ENCODE measurements at places on chromosomes 11 and 22.

- no peak for DNase-seq
Measured at GRCh38 chr11:75845324-75845723, 30.3 kb downstream of the UVRAG start.

- DNase-seq: no peak
Measured at GRCh38 chr11:126704096-126704495, 296.5 kb downstream of the KIRREL3 start.

DNA sequence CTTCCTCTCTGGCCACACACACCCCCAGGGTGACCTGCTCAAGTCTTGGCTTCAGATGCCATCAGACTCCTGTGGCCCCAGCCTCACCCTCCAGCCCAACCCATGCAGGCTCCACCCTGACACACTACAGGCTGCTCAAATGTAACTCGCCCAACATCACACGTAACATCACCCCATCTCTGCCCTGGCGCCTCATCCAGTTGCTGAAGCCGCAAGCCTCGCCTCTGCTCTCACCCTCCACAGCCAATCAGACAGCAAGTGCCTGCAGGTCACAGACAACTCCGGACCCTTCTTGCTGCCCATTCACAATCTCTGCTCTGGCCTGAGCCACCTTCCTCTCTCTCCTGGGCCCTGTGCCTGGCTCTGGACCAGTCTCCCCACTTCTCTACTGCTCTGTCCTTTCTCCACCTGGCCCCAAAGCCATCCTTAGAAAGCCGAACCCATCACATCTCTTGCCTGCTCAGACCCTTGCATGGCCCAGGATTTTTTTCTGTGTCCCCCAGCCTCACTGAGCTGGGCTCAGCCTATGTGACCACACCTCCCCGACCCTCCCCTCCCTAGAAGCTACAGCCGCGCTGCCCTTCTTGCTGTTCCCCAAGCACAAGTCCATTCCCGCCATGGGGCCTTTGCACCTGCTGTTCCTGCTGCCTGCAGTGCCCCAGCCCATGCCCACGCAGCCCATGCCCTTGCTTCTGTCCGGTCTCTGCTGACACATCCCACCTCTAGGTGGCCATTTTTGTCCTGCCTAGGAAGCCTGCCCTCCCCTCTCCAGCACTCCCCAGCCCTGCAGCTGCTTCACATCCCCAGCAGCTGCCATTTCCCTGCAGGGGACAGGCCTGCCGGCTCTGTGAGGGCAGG, 333.9 kb downstream of the CTTN start:
- no peak for DNase-seq

DNA sequence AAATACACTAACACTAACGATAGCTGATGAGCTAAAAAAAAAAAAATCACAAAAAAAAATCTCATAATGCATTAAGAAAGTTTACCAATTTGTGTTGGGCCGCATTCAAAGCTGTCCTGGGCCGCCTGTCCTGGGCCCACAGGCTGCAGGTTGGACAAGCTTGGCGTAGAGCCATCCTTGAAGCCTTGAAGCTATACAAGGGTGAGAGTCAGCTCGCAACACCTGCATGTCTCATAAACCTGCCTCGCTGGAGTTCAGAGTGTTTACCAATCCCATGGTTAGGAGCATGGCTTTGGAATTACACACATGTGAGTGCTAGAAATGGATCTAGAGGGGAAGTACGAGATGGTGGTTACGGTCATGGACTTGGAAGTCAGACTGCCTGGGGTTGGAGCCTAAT, 453.7 kb downstream of the INSC start:
- no peak for DNase-seq

DNA sequence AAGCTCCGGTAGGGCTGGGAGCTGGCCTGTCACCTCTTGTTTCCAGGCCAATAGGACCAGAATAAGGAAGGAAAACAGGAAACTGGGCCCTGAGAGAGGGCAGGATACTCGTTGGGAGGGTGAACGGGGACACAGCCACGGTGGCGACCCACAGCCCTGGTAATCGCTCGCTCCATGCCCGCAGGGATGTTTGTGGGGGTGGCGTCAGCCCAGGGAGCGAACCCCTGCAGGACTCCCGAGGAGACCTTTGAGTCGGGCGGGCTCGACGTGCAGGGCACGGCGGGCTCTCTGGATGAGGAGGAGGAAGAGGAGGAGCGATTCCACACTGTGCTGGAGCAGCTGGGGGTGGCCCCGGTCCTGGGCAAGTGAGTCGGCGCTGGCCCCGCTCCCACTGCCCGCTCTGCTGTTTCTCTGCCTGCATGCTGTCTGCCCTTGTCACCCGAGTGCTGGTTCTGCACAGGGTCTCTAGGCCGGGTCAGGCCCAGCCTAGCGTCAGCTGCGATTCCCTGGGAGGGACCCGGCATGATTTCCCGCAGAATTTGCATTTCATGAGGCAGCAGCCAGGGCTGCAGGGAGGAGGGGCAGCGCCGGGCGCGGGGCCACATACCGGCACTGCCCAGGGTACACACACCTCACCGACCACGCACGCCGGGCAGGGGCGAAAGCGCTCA, 1.6 kb downstream of the CRACR2B start:
- DNase-seq: no peak

DNA sequence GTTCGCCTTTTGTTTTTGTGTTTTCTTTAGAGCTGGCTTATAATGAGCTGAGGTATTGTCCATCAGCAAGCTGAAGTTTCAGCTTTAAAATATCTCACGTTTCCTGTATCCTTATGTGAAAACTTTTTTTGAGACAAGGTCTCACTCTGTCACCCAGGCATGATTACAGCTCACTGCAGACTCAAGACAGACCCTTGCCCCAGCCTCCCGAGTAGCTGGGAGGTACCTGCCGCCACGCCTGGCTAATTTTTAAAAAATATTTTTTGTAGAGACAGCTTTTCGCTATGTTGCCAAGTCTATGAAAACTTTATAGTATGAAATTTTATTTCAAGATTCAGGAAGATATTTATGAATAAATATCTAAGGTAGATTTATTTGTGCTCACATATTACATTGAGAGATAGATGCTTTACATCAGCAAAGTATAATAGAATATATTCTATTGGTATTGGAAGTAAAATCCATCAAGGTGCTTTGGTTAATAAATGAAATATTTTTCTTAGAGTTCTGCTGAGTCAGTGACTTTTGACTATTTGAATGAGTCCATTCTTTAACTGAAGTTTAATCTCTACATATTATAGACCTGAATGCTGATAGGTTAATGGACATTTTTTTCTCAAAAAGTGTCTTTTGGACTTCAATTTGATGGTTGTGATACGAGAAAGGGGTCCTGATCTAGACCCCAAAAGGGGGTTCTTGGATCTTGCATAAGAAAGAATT, 10.2 kb downstream of the KREMEN1 start:
- DNase-seq: no peak

- no peak for DNase-seq
Measured at GRCh38 chr11:110631551-110631950, 80.7 kb downstream of the ARHGAP20 start.

DNA sequence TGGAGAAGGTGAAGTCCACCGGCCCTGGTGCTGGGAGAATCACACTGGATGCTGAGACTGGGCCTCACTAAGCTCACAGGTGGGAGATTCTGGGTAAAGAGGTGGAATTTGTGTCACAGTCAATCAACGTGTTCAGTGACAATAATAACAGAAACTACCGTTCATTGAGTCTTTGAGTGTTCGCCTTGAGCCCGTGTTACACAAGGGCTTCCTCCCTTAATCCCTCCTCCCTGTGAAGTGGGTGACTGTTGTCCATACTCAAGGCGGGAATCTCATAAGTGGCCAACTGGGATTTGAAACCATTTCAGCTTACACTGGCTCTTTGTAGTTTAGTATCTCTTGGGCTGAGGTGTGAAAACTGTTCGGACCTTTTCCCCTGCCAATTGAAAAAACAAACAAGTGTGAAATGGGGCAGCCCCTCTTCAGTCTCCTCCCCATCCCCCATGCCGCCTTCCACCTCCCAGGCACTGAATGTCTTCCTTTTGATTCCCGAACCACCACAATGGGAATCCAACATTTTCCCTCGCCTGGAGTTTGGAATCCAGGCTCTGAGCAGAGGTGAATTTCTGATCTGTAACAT, 502.4 kb downstream of the MIAT start:
- DNase-seq: no peak

DNA sequence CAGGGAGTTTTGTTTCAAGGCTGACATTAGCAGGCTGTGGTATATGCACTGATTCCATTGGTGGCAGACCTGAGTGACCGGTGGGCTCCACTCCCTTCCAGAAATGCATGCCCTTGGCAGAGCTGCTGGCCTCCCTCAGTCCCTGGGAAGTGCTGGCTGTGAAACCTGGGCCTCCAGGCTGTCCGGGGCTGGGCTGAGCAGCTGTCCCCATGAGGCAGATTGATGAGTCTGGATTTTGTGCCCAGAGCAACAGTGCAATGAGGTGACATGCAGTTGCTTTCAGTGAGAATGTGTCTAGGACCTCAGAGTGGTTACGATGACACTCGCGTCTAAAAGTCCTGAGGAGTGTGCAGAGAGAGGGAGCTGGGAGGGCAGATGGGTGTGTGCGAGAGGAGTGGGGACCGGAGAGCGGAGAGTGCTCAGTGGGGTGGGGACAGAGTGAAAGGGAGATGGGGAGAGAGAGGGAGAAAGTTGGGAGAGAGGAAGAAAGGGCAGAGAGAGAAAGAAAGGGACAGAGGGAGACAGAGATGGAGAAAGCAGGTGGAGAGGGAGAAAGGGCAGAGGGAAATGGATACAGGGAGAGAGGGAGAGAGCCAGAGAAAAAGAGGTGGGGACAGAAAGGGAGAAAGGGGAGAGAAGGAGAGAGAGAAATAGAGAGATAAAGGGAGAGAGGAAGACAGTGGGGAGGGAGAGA, 978.3 kb downstream of the BRD1 start:
- DNase-seq: no peak

GRCh38 chr11:134152696-134153095, 71.1 kb downstream of the NCAPD3 start:
- no peak for DNase-seq

DNA sequence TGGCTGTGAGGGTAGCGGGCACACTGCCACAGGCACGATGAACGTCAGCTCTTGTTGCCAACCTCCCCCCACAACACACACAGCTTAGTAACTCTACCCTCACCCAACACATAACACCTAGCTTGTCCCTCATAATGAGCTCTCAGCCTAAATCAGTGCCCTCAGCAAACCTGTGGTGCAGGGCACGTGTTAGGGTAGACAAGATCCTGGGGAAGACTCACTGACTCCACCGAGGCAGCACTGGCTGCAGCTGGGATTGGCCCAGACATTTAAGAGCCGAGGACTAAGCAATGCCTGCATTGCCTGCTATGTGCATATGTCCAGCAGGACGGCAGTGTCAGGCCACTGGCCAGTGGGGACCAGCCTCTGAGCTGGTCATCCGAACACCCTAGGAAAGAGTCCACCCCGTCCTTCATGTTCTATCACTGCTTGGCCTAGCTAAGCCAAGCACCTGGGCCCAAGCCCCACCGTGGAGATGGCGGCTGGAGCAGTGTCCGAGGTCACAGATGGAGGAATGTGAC, 32.9 kb upstream of the TRIM29 start:
- no peak for DNase-seq

GRCh38 chr11:132126973-132127899, 756.8 kb downstream of the NTM start:
- peak; percentile 22 for DNase-seq

DNA sequence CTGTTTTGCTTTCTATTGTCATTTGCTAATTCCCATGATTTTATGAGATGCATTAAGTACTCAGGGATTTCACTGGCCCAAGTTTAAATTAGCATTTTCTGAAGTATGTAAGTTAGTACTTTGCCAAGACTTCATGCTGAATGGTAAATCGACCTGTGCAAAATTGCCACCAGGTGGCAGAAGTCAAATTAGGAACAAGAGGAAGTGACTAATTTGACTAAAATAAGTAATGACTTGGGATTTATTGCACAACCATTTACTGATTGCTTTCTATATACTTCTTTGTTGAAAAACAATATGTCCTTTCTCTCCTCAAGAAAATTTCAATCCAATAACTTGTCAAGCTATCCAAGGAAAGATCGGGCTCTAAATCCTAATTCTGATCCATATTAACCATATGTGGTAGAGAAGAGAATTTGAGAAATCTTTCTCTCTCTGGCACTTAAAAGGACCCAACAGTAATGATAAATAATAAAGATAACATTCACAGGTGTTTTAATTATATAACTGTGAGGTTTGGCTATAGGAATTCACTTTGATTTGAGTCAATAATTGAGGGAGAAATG, 253.7 kb upstream of the CHORDC1 start:
- peak; percentile 44 for DNase-seq

DNA sequence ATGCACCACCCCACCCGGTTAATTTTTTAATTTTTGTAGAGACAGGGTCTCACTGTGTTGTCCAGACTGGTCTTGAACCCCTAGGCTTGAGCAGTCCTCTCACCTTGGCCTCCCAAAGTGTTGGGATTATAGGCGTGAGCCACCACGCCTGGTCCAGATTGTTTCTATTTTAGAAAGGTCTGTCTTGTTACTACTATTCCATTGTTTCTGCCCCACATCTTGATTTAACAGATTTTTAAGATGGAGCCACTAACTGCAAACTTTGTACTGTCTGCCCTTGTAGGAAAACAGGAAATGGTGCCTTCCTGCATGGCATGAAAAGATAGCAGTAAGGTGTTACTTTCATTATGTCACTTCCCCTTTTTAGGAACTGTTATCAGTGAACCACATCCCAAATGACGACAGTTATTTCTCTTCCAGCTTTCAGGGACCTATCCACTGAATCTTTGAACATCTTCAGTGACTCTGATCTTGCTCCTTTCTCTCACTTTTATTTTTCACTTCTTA, 23.2 kb downstream of the TAF1D start:
- no peak for DNase-seq

GRCh38 chr22:39388261-39389011, 11.1 kb upstream of the TAB1 start:
- DNase-seq: peak; percentile 95

DNA sequence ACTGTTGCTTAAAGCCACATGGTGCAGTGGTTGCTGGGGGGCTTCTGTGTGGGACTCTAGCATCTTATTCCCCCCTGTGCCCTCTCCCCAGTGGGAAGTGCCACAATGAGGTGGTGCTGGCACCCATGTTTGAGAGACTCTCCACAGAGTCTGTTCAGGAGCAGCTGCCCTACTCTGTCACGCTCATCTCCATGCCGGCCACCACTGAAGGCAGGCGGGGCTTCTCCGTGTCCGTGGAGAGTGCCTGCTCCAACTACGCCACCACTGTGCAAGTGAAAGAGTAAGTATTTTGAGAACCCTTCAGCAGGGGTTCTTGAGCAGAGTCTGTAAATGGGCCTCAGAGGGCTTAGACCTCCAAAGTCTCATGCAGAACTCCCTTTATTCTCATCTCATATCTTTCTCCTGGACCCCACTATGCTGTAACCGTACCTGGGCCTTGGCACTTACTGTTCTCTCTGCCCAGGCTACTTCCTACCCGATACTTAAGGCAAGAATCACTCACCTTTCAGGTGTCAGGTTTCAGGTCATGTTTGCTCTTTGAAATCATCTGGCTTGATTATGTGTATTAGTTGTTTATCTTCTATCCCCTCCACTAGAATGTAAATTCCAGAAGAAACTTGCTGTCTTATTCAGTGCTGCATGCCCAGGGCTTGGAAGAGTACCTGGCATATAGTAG, 32.4 kb downstream of the PIK3IP1 start:
- no peak for DNase-seq

DNA sequence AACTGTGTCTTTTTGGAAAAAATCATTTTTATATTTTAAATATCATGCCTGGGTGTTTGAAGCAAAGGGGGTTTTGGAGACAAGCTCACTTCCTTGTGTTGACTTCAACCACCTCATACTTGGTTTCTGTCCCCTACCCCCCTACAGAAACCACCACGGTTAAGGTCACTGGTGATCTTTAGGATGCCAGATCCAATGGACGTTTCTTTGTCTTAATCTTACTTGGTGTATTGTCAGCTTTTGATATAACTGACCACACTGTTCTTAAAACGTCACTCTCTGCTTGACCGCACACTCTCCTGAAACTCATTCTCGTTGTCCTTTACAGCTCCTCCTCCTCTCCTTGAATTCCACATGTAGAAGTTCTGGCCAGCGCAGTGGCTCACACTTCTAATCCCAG, 34.8 kb upstream of the SWAP70 start:
- DNase-seq: no peak
